ENCODE measurements at places on chromosomes 6 and 20. TPM values are rescaled to one million over a fixed set of nuclear protein-coding genes. Genes with fewer than 3 reads are reported as not detected.

Gene RIPOR3
- polyA plus RNA-seq = 3.9 TPM

Gene RAD21L1
- polyA plus RNA-seq = 0.38 TPM

Gene UBE2C
- 698 TPM for polyA plus RNA-seq

Gene KCNG1
- polyA plus RNA-seq = 8.1 TPM

Gene LY6G6D
- not detected for polyA plus RNA-seq

Gene HTR1E
- polyA plus RNA-seq = not detected

Gene PEDS1
- 34.5 TPM for polyA plus RNA-seq

DNA sequence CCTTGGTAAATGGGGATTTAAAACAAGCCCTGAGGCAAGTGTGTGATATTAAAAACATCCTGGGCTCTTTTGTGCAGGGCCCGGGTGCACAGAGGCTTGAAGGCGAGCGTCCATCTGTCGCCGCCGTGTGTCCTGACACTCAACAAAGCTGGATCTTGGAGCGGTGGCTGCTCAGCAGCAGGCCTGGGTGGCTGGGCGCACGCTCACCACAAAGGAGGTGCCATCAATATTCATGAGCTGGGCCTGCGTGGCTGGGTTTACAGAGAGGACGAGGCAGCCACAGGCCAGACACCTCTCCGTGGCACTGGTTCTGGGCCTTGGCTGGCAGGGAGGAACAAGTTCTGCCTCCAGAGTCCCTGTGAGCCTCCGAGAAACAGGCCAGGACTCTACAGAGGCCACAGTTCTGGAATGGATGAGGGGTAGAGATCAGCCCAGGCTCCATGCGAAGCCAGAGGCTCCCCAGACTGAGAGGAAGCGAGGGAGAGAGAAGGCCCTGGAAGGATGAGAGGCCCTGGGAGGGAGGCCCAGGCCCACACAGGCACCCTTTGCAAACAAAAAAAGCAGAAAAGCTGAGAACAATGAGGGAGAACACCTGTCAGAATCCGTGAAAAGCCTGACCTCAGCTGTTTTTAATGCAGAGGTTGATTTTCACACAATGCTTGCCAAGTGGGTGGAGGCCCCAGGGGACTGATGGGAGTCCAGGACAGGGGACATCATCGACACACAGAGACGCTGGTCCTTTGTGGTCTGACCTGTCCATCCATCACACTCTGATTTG lies 21.9 kb downstream of the BHLHE23 start:
- no peak for DNase-seq

GRCh38 chr6:25370178-25371036 lies 91.2 kb downstream of the CARMIL1 start:
- DNase-seq = no peak

GRCh38 chr6:88616380-88616779 lies 347.0 kb downstream of the RNGTT start:
- DNase-seq = no peak

- DNase-seq = no peak
Measured at GRCh38 chr6:6178795-6179194, 141.7 kb downstream of the F13A1 start.

GRCh38 chr6:22043284-22043962 lies 253.4 kb downstream of the PRL start:
- no peak for DNase-seq

- peak; percentile 68 for DNase-seq
Measured at GRCh38 chr6:26329763-26330511, 35.1 kb upstream of the BTN3A2 start.

DNA sequence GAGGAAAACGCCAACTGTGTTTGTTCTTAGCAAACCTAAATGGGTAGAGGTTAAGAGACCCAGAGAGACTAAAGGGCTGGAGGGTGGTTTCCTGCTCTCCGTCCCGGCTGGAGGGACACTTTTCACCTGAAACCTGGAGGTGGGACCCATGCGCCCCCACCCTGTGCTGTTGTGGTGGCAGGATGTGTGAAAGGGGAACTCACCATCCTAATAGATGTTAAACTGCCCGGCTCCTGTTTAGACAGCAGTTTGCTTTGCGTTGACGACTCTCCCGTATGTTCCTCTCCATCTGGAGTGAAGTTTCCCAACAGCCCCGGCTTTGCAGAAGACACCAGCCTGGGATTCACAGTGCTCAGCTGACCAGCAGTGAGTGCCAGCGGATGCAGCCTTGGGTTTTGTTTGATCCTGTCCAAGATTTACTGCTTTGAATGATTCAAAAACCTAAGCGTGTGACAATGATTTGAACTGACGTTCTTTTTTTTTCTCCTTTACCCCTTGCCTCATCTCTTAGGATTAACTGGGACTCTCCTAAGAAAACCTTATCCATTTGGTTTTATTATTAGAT lies 66.0 kb downstream of the CDH4 start:
- no peak for DNase-seq

- peak; percentile 32 for DNase-seq
Measured at GRCh38 chr6:30700340-30700739, 9.6 kb upstream of the NRM start.

- no peak for DNase-seq
Measured at GRCh38 chr6:111201764-111202163, 114.5 kb downstream of the SLC16A10 start.

DNA sequence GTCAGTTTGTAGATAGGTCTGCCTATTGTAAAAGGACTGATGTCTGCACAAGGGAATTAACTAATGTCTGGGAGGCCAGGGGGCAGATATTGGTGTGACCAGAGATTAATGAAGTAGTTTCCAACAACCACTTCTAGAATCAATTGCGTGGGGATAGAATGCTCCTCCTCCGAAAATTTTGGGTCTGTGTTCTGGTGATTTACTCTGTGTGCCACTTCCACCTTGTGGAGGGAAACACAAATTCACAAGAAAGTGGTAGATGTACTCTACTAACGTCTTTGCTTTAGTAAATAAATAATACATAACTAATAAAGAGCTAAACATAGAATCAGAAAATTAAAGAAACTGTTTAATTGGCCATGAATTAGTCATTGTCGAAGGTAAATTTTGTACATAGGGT lies 25.5 kb downstream of the TMEM14A start:
- DNase-seq = no peak

DNA sequence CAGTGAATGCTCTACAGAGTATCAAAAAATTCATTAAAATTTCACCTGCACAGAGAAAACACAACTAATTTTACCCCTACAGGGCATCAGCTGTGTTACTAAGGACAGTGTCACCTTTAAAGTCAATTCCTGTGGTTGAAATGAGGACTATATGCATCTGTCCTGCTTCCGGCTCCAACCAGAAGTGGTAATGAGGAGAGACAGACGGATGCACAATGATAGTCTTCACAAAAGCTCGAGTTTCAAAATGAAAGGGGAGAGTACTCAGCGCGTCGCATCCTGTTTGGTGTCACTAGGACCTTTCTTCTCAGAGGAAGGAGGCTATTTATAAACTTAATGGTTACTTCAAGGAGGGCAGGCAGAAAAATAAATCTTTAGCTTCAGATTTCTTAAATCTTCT lies 86.5 kb downstream of the LYRM4 start:
- DNase-seq = peak; percentile 33

DNA sequence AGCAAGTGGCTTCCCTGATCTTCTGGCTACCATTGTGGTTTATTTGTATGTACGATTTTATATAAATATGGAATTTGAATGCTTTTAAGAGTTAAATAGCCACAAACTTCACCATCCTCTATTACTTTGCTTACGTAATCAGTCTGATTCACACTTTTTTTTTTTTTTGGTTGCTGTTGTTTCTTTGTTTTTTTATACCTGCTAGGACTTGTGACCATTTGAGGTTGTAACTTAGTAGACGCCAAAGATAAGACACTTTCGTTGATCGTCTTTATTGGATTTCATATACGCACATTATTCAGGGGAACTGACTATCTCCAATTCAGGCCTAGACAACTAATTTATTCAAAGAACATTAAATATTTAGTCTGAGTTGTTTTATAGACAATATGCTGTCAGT lies 559.0 kb downstream of the CBLN4 start:
- no peak for DNase-seq

DNA sequence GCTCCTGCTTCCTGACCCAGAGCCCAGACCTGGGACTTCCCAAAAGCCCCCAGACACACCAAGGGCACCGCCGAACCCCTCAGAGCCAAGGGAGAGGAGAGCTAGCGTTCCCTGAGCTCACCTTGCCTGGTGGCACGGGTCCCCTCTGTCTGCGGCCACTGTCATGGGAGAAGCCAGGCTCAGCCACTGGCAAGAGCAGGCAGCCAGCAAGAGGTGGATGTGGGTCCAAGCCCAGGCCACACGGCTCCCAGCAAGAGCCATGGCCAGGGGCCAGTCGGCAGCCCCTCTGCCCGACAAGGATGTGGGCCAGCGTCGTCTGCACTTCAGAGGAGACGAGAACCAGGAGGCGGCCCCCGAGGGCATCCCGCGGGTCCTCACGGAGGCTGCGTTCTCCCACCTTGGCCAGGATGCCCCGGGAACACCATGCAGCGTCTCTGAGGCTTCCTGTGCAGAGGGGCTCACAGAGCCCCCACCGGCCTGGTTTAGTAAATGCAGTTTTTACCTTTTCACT lies 2.2 kb upstream of the PPDPF start:
- no peak for DNase-seq

DNA sequence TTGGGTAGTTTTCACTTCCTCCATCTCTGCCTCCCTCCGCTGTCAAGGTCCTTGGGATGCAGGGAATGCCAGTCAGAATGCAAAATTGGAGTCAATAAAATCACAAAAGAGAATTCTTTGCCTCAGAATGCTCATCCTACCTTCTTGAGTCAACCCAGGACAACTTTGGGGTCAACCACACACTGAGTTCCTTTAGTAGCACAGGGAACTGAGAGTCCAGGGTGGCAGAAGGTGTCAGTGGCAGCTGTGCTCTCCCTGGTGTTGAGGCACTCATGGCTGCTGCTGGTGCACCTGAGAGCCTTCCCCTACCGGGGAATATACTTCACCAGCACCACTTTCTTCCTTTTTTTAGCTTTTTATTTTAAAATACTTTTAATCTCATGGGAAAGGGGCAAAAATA lies 829 bp upstream of the NOTCH4 start:
- no peak for DNase-seq

All from GM23338 (cell line).